ENCODE measurements at places on chromosomes 11 and 22. TPM values are rescaled to one million over a fixed set of nuclear protein-coding genes. Genes with fewer than 3 reads are reported as not detected.

DNA sequence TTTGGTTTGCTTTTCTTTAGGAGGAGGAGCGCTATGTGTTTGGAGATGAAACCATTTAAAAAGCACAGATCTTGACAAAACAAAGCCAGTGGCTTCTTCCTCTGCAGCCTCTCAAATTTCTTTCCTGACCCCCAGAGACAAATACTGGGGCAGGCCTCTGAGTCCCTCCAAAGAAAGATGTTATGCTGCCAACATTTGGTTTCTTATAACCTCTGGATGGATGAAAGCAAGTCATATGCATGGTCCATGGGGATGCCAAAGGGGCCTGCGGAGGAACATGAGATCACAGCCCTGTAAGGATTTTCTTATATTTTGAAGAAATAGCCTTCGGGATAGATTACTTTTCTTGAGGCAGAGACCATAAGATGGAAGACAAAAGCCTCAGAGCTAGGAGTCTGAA is 179.1 kb downstream of the TENM4 start:
- DNase-seq, result no peak

The MYOD1 gene
- total RNA-seq, result not detected

DNA sequence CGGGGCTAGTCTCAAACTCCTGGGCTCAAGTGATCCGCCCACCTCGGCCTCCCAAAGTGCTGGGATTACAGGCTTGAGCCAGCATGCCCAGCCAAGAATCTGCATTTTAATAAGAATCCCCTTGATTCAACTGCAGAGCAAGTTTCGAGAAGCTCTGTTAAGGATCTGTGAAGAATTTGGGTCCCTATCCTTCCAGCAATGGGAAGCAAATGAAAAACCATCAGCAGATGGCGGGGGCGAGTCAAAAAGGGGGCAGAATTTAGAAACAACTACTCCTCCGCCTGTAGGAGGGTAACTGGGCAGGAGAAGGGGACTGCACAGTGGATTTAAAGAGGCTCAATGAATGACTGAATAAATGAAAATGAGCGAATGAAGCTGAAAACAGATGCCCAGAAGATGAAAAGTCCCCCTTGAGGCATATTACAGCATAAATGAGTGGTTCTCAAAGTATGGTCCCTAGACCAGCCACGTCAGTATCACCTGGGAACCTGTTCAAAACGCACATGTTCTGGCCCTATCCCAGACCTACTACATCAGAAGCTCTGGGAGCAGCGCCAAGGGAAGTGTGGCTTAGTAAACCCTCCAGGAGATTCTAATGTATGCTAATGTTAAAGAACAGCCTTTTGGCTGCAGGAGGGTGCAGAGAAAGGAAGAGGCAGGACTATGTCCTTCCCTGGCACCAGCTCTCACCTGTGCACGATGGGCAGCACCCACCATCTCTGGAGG is 15.0 kb downstream of the VWCE start:
- no peak for DNase-seq

The MS4A1 gene
- 0.40 TPM for total RNA-seq

DNA sequence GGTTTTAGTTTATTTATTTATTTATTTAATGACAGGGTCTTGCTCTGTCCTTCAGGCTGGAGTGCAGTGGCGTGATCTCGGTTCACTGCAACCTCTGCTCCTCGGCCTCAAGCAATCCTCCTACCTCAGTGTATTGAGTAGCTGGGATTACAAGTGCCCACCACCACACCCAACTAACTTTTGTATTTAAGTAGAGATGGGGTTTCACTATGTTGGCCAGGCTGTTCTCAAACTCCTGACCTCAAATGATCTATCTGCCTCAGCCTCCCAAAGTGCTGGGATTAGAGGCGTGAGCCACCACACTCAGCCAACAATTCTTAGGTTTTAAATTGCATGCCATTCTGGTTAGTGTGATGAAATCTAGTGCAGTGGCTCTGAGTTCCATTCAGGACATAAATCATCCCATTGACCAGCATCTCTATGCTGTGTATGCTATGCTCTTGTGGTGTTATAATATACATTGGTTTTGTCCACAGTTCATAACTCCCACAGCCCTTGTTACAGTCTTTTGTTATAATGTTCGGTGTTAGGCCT is 28.5 kb downstream of the ZNF280B start:
- DNase-seq, result no peak

DNA sequence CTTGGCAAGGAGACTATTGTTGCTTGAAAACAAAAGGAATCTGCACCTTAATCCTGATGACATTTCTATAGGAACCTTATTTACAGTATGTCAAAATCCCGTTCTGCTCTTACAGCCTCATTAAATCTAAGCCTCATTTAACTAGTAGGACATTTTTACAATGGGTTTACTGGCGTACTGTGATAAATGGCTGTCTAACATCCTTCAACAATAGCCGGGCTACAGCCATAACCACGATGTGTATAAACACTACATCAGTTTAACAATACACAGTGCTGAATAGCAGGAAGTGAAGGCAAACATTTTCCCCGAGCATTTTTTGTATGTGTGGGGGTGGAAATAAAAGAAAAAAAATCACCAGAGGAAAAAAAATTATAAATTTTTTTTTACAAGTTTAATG is 131.2 kb downstream of the ARL14EP start:
- DNase-seq, result no peak
